ENCODE measurements at places on chromosomes 16 and 17.

DNA sequence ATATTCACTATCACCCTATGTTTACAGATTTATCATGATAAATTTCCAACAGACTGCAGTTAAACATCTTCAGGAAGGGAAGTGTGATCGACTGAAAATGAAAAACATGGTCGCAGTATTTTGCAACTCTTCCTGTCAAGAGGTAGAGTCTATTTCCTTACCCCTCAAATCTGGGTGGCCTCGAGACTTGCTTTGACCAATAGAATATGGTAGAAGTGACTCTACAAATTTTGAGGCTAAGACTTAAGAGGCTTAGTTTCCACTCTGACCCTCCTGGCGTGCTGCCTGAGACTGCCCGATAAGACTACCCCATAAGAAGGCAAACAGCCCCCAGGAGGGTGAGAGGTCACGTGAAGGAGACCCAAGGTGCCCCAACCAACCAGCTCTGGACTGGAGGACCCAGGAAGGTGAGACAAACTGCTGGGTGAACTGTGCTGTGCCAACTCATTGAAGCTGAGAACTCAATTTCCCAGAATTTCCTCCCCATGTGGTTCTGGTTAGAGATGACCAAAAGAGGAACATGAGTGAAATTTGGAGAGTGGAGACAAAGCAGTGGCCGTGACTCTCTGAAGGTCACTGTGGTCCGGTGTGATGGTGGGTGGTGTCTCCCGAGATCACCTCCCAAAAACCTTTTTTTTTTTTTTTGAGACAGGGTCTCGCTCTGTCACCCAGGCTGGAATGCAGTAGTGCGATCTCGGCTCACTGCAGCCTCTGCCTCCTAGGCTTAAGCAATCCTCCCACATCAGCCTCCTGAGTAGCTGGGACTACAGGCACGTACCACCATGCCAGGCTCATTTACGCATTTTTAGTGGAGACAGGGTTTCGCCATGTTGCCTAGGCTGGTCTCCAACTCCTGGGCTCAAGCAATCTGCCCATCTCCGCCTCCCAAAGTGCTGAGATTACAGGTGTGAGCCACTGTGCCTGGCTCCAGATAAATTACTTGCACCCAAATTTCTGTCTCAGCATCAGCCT, 38.2 kb upstream of the LITAF start:
- no peak for DNase-seq

- DNase-seq, result no peak
Observed at GRCh38 chr16:65783709-65784474, 582.6 kb upstream of the CDH5 start.

DNA sequence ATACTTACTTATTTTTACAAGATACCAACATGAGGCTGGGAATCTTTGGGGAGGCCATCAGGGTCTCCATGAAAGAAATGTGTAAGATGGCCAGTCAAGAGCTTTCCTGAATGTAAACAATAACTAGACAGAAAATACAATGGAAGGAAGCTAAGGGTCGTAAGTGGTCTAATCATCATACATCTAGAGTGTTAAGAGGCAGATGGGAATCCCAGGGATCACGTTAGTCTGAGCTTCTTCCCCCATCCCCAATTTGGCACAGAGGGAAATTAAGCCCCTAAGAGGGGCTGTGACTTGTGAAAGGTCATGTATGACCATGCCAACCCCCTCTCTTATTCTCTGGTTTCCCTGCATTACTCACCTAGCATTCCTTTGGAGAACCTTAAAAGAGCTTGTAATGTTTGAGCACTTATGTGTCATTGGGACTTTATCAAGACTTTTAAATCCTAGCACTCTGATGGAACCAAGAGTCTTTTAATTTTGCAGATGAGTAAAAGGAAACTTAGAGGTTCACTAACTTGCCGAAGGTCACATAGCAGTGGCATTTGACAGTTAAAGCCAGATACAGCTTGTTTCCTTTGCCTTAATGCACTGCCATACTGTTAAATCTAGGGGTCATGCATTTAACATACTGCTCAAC, 46.1 kb downstream of the DCUN1D3 start:
- DNase-seq, result no peak

- no peak for DNase-seq
Observed at GRCh38 chr16:23987443-23987842, 151.7 kb downstream of the PRKCB start.

DNA sequence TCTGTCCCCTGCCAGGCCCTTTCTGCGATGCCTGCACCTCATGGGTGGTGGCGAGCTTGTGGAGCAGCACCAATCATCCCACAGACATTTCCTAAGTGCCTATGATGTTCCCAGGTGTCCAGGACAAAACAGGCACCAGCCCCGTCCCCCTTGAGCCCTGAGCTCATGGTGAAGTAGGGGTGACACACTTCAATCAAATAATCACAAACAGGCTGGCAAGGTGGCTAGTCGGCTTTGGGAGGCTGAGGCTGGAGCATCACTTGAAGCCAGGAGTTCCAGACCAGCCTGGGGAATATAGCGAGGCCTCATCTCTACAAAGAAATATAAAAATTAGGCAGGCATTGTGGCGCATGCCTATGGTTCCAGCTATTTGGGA, 748 bp upstream of the PRSS8 start:
- DNase-seq, result no peak

DNA sequence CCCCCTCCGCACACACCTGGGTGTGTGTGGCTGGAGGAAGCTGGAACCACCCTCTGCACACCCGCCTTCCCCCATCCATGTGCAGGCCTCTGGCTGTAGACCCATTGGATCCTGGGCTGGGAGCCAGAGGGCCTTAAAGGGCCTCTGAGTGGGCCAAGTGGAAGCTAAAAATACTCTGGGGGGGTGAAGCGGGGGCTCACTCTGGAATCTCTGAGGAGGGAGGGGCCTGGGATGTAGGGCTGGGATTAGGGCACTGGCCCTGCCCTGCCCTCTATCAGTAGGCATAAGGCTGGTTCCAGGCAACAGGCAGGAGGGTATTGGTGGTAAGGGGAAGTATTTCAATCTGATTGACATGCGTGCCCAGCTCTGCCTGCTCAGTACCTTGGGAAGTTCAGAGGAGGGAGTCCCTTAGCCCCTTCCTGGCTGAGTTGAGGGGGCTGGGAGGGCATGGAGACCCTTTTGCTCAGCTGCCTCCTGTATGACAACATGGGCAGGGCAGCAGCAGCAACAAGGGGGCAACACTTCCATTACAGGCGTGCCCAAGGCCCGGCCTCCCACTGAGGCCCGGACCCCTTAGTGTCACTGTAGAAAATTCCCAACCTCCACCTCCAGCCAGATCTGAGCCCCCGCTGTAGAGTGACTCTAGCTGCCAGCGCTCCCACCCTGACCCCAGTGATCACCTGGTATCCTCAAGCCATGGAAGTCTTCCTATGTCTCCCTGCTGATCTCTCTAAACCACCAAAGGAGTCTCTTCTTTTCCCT, 5.2 kb downstream of the ITGA3 start:
- DNase-seq, result peak; percentile 39

GRCh38 chr17:72121164-72122009, 567 bp downstream of the SOX9 start:
- DNase-seq, result no peak

- DNase-seq, result no peak
Observed at GRCh38 chr17:74296548-74296936, 22.5 kb downstream of the DNAI2 start.

GRCh38 chr17:32192379-32192778, 50.1 kb downstream of the RHOT1 start:
- DNase-seq, result no peak

DNA sequence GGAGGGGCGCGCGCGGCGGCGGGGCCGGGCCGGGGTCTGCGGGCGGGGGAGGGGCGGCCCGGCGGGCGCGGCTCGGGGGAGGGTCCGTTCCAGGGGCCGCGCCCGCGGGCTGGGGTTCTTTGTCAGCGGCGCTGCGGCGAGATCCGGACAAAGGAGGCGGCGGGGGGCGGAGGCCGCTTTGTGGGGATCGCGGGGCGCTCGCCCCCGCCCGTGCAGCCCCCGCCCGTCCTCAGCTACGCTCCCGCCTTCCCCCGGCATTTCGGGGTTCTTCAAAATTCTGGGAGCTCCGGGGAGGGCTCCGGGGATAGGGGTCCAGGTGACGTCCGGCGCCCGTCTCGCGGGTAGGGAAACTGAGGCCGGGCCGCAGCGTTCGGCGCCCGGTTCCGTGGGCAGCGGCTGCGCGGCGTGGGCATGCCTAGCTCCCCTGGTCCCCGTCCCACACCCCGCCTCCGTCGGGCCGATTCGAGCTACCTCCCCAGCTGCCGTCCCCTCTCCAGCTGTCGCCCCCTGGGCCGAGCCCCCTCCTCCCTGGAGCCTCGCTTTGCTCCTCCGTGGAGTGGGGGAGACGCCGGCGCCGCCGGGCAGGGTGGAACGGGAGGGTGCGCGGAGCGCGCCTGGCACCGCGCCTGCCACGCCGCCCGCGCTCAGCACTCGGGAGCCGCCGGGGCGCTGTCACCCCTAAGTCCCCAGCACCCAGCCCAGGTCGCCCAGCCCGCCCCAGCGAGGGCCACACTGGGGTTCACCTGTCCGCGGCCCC, 546 bp downstream of the SNN start:
- no peak for DNase-seq

DNA sequence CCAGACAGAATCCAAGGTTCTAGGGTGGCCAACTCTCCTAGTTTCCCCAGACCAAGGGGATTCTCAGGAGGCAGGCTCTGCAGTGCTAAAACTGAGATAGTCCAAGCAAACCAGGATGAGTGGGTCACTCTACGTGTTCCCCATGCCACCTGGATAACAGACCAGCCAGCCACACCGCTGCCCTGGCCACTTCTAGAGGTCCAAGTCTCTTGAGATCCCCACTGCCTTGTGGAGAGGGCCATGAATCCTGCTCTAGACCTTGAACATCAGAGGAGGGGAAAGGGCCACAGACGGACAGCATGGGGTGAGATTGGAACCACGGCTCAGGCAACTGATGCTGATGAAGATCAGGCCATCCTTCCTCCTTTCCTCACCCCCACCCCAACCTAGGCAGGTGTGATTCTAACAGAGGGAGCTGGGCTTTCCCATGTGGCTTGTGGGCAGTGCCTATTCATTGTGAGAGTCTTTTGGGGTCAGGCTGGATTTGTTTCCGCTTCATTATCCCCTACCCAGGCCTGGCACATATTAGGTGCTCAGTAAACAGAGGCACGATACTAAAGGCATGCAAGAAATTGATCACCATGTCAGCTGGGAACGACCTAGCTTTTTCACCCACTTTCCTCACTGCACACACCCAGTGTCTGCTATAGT, 16.8 kb upstream of the TVP23A start:
- no peak for DNase-seq

GRCh38 chr17:76050538-76051467, 21.5 kb downstream of the SRP68 start:
- no peak for DNase-seq

- DNase-seq, result no peak
Observed at GRCh38 chr17:45225964-45226530, 4.4 kb downstream of the FMNL1 start.

GRCh38 chr16:67762385-67762784, 43.3 kb upstream of the GFOD2 start:
- DNase-seq, result no peak

GRCh38 chr17:48704361-48705248, 17.7 kb downstream of the PRAC1 start:
- no peak for DNase-seq

GRCh38 chr16:78543023-78543422, 443.6 kb downstream of the WWOX start:
- no peak for DNase-seq

GRCh38 chr17:76843703-76844484, 24.3 kb upstream of the MGAT5B start:
- DNase-seq, result no peak

- DNase-seq, result no peak
Observed at GRCh38 chr16:56864960-56865359, at the start of gene SLC12A3. Gene SLC12A3 (plus strand): TSS chr16:56865207. CDS start chr16:56865236, 29 bp downstream.

DNA sequence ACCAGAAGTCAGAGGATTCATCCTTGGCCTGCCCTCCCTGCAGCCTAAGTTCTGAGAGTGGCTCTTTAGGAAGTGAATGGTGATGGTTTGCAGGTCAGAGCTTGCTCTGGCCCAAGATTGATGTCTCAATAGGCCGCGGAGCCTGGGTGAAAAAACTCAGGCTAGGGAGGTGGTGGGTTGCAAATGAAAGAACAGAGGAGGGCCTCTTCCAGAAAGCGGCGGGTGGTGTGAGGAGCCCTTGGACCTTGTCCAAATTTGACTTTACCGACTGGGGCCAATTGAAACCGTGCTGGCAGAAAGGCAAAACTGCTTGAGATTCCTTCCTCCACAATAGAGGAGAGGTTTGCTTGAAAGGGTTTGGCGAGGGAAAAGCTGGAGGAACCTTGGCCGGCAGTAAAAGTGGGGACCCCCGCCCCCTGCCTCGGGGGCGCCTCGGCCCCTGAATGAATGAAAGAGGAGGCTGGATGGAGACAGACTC, 331.3 kb downstream of the SEC14L1 start:
- peak; percentile 82 for DNase-seq

DNA sequence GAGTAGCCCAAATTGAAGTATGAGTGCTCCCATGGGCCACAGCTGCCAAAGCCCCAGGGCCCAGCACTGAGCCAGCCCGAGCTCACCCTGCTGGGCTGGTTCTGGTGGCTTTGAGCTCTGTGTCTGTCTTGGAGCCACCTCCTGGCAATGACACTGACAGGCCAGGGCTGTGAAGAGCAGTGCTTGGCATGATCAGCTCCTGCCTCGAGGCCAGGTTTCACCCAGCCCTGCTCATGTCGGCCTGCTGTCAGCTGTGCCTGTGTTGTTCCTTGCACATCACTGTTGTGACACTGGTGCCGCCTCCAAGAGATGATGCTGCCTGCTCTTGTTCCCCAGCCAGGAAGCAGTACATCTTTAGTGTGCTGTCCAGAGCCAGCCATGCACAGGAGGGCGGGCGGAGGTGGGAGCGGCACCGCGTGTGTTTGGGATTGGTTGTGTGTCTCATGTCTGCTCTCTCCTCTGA, 26.0 kb downstream of the PLD6 start:
- DNase-seq, result no peak

DNA sequence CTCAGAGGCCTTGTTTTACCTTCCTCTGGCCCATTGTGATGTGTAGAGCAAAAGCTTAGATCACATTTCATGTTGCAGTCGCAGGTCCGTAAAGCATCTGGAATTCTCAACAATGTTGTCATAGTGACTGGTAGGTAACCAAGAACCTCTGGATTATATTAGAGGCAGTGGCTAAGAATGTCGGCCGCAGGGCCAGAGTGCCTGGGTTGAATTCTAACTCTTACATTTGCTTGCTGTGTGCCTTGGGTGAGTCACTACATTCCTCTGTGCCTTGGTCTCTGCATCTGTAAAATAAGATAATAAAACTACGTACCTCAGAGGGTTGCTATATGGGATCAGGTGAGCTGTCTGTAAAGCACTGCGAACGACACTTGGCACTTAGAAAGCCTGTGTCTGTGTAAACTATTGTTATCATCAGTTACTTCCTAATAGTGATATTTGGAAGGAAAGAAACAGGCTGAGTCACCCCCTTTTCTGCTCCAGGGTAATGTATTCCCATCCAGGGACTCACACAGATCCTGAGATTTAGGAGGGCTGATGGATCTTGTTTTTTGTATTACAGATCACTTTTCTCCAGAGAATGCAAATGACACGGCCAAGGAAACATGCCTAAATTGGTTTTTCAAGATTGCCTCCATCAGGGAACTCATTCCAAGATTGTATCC, 52.2 kb downstream of the VPS35L start:
- peak; percentile 44 for DNase-seq

DNA sequence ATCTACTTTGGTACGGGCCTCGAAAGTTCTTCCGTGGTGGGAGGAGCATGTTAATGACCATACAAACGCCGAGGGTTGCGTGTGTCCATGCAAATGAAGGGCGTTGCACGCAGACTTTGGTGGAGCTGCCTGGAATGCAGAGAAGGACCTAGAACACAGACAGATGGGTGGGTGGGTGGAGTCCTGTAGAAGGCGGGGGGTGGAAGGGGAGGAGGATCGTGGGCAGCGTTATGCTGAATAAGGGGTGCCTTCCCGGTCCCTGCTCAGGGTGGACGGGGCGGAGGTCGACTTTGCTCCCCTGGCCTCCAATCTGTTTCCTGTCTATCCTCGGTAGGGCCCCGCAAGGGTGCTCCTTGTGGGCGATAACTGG, 795 bp upstream of the PAQR4 start:
- no peak for DNase-seq
